ENCODE measurements at places on chromosomes 7 and 10.

DNA sequence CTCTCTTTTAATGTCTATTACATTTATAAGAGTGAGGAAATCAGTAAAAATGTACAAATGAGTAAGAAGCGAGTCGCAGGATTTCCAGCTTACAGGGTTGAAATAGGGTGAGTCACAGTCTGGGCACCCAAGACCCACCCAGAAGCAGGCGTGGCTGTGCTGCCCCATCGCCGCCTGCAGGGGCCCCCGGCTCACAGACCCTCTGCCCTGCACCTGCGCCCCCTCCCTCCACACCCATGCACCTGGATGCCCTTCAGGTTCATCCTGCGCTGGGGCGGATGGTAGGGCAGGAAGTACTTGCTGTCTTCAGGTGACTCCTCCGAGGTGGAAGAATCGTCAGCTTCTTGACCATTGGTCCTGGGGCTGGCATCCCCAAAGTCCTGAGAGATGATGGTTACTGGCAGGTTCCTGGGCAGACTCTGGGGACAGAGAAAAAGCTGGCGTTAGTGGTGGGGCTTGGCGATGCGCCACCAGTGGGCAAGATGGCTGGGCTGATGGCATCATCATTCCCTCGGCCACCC, 90.2 kb upstream of the GNA12 start:
- no peak for DNase-seq

- DNase-seq: no peak
Observed at GRCh38 chr7:382043-382400, 92.1 kb downstream of the FOXL3 start.

- peak; percentile 11 for DNase-seq
Observed at GRCh38 chr7:12524794-12525386, 45.6 kb upstream of the SCIN start.

DNA sequence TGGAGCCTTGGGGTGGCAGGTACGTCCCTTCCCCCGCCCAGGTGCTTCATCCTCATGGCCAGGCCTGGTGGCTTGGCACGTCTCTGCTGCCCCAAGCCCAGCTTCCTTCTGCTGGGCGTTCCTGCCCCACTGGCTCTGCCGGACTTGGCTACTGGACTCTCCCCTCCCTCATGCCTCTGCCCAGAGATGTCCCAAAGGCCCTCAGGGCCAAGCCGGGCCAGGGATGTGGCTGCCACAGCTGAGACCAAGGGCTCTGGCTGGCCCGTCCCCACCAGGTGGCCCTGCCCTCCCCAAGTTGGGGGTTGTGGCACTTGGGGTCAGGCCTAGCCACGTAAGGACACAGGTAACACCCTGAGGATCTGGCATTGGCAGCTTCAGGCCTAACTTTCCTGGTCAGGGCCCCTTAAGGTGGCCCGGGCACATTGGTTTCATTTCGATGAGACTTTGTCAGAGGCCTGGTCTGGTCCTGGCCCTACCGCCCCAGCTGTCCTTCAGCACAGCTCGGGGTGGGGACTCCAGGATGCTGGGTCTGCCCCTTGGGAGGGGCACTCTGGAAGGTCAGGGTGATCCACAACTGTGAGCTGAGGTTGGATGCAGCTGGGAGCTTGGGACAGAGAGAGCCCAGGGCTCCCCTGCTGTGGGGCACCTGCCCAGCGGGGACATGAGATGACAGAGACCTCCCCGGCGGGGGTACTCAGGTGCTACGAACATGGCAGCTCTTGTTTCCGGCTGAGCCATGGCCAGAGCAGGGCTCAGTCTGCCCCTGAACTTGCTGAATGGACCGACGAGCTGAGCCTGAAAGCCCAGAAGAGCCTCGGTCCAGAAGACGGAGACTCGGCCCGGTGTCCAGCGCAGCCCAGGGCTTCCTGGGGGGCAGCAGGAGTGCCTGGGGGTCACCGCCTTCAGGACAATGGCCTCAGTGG, 2.9 kb downstream of the BHLHA15 start:
- no peak for DNase-seq

- DNase-seq: no peak
Observed at GRCh38 chr10:88545359-88545758, 37.8 kb downstream of the RNLS start.

- no peak for DNase-seq
Observed at GRCh38 chr10:132516771-132517725, 20.5 kb upstream of the INPP5A start.

GRCh38 chr10:113515161-113515560, 37.7 kb upstream of the HABP2 start:
- DNase-seq: no peak

DNA sequence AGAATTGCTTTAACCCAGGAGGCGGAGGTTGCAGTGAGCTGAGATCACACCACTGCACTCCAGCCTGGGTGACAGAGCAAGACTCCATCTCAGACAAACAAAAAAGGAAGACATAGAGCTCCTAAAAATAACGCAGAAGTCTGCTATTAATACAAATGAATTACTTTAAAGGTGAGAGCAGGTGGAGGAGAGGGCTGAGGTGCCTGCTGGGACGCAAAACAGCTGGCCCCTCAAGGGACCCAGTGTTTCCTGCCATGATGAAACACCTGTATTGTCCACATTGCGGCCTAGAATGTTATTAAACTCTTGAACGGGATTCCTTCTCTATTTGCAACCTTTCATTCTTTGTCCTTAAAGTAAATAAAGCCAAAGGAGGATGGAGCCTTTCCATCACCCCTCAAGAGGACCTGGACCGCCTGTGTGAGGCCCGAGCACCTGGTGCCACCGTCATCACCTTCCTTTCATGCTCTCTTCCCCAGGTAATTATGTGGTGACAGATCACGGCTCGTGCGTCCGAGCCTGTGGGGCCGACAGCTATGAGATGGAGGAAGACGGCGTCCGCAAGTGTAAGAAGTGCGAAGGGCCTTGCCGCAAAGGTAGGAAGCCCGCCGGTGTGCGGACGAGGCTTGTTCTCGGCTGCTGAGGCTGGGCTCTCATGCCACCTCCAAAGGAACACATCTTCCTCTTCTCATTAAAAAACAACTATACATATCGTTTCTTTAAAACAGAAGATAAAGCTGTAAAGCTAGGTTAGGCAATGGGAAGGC, 136.7 kb downstream of the EGFR start:
- DNase-seq: no peak

GRCh38 chr10:49082766-49083165, 32.6 kb downstream of the VSTM4 start:
- no peak for DNase-seq

- no peak for DNase-seq
Observed at GRCh38 chr10:127983344-127984100, 76.6 kb downstream of the PTPRE start.

GRCh38 chr10:68471063-68471585, 649 bp downstream of the DNA2 start:
- no peak for DNase-seq

DNA sequence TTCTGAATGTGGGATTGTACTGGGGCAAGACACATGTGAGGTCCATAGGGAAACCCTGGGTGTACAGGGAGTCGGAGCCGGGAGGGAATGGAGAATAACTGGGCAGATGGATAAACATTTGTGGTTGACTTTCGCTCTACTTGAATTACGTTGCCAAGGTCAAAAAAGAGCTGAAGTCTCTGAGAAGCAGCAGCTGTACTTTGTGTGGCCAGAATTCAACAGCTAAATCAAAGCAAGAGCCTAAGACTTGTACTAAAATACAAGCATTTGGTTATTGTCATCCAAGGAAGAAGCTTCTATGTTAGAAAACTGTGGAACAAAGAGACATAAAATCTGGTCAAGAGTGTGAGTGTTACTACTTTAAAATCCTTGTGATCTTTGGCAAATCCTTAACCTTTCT, 457.2 kb downstream of the ARL4A start:
- DNase-seq: no peak

DNA sequence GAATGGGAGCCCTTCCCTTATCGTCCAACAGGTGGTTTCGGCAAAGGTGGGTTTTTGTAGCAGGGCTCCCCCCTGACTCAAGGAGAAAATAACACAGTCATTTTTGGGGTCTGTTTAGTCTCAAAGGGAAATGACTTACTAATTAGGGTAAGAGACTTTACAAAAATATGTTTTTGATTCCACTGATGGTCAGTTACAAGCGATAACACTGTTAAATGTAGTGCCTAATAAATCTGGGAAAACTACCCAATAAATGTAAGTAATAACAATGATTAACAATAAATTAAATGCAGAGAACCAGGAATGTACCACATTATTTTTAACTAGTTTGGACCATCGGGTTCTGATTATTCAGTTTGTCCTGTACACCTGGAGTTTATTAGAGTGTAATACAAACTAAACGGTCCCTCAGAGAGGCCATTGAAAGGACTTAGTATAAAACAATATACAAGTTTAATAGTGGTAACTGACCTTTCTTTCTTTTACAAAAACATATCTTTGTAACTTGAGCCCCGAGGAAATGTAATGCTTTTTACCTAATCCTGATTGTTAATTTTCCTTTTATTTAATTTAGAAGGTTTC, 216.2 kb upstream of the HABP2 start:
- DNase-seq: no peak

- no peak for DNase-seq
Observed at GRCh38 chr7:139968931-139969330, 93.8 kb downstream of the PARP12 start.

DNA sequence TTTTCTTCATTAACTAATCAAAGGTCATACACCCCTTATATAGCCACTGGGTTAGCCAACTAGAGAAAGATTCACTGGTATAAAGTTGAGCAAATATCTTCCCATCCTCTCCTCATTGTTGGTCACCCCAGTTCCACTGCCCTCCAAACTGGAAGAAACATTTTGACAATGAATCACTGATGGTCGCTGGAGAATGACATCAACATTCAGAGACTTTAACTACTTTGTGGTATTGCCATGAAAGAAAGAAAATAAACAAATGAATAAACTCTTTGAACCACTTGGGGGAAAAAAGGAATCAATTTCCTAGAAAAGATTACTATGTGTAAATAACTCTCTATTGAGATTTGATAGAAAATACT, 23.4 kb downstream of the HYCC1 start:
- DNase-seq: no peak

- no peak for DNase-seq
Observed at GRCh38 chr7:151517601-151518104, 2.0 kb downstream of the RHEB start.

GRCh38 chr7:79897166-79897565, 237.5 kb upstream of the GNAI1 start:
- no peak for DNase-seq

All from CD4-positive, alpha-beta T cell treated with Interleukin-6 at 100 ng/mL for 8 hours (primary cell).